ENCODE measurements at places on chromosomes 5 and 9.

DNA sequence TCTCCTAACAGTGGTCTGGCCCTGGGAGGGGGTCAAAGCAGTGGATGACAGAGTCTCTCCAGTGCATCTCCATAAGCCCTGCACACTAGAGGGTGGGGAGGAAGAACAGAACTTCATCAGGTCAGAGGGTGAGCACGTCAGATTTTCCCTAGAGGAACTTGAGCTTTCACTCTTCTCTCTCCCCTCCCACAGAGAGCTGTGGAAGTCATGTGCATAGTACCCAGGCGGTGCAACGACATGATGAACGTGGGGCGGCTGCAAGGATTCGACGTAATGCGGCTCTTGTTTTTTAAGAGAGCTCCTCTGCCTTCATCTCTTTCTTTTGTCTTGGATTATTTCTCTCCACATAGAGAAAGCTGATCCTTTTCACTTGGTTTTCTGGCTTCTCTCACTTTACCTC, 100.2 kb upstream of the OTULINL start:
- no peak for DNase-seq

DNA sequence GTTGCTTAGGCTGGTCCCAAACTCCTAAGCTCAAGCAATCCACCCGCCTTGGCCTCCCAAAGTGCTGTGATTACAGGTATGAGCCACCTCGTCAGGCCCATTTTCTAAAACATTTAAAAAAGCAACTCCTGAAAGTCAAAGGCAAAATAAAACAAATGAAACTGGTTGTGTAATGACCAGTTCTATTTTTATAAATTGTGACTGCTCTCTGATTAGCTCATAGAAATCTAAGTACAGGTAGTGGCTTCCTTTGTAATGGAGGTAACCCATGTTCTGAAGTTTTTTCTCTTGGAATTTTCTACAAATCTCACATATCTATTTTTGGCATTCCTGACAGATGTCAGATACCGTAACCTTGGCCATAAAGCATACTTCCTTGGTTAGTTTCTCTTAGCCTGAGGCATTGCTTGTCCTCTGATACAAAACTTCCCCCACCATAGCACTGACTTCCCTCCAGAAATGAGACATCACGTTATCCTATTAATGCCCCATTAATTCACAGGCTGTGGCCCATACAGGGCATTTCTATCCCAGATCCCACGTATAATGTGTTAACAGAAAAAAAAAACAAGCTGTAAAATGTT, 14.1 kb upstream of the AK3 start:
- DNase-seq, result no peak

GRCh38 chr5:94632024-94632423, 13.6 kb downstream of the SLF1 start:
- DNase-seq, result no peak

- no peak for DNase-seq
Measured at GRCh38 chr5:116522356-116523136, 52.1 kb downstream of the SEMA6A start.

DNA sequence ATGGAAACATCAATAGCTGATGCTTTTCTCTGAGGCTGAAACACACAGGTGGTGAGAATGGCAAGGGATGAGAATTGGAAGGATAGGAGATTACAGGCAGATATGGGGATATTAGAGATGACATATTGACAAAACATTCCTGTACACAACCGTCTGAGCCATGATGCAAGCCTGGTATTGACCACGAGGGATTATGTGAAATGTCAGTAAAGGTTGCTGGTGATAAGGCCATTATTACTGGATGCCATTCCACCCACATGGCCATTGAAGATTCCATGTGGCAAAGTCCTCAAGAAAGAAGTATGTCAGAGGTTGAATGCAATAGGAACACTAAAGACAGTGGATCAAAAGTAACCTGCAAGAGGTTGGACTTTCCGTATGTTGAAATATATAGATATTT, 15.7 kb downstream of the GRAMD2B start:
- no peak for DNase-seq

DNA sequence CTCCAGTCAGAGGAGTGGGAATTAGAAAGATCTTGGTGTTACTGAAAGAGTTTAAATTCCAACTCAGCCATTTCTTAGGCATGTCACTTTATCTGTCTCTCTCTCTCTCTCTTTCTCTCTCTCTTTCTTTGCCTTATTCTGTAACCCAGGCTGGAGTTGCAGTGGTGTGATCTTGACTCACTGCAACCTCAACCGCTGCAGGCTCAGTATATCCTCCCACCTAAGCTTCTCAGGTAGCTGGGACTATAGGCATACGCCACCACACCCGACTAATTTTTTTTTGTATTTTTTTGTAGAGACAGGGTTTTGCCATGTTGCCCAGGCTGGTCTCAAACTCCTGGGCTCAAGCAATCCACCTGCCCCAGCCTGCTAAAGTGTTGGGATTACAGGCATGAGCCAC, 18.3 kb downstream of the RABEPK start:
- DNase-seq, result no peak

GRCh38 chr9:3912280-3912679, 386.5 kb upstream of the RFX3 start:
- DNase-seq, result no peak

DNA sequence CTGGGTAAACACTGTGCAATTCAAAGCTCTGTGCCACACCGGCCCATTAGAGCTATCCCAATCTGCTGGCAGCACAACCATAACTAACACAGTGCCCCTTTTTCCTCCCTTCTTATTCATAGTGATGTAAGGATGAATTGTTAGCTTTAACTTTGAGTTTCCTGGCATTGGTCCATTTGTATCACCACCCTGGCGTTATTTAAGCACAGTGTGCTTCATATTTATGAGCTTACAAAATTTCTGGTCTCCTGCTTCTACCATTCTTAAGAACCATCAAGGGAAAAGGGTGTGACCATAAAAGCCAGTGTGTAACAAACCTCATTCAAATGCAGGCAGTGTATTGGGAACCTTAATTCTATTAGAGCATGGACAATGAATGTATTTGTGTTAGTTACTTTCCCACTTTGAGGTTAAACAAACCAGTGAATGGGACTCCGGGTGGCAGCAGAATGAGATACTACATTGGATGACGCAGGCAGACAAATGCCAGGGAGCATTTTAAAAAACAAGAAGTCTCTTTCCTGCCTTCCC, 222.6 kb downstream of the TMEM161B start:
- no peak for DNase-seq

Data from stimulated activated CD4-positive, alpha-beta T cell treated with anti-CD3 and anti-CD28 coated beads, Interleukin-4, amount 100 ng/mL, for 48 hours (primary cell).